ENCODE measurements at places on chromosomes 3 and 15.

DNA sequence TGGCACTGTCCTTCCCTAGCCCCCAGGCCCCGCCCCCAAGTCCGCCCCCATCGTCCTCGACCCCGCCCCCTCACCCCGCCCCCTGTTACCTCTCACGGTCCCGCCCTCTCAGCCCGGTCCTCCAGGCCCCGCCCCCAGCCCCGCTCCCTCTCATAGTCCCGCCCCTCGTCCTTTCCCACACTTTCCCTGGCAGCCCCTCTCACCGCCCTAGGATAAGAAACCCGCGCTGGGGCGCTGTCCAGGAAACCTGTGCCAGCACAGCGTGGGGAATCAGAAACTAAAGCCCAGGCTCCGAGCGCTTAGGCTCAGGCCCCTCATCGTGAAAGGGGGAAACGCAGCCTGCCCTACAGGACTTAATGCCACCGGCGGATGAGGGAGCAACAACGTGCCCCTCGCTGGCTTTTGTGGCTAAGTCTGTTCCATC lies 20.9 kb downstream of the TRPM1 start:
- DNase-seq, result peak; percentile 25

DNA sequence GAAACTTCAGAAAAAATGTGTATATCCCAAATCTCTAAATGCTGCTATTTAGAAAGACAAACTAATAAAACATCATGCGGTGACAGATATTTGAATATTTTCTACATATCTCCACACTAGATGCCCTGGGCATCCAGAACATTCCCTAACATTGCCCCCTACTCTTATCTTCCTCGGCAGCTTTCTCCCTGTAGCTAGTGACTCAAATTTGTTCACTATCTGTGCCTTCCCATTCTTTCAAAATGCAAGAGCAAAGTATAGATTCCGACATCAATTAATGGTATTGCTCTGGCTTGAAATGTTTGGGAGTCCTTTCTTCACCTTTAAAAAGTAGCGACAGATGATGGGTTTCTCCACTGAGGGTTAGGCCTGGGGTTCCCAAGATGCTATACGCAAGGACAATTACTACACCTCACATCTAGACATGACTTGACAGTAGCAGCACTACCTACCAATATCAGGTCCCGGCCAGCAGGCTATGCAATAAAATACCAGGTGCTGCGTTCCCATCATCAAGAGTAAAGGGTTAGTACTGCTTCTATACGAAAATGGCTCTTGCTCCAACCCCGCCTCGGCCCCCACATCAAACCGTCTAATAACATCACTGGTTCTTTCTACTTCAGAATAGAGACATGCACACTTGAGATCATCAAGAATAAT lies 631 bp downstream of the UBR1 start:
- peak; percentile 25 for DNase-seq

GRCh38 chr15:85456798-85457197 lies 76.4 kb downstream of the AKAP13 start:
- DNase-seq, result no peak

- no peak for DNase-seq
Measured at GRCh38 chr15:81380203-81380602, 6.2 kb upstream of the TMC3 start.

GRCh38 chr3:188362405-188362831 lies 208.5 kb downstream of the LPP start:
- DNase-seq, result no peak

DNA sequence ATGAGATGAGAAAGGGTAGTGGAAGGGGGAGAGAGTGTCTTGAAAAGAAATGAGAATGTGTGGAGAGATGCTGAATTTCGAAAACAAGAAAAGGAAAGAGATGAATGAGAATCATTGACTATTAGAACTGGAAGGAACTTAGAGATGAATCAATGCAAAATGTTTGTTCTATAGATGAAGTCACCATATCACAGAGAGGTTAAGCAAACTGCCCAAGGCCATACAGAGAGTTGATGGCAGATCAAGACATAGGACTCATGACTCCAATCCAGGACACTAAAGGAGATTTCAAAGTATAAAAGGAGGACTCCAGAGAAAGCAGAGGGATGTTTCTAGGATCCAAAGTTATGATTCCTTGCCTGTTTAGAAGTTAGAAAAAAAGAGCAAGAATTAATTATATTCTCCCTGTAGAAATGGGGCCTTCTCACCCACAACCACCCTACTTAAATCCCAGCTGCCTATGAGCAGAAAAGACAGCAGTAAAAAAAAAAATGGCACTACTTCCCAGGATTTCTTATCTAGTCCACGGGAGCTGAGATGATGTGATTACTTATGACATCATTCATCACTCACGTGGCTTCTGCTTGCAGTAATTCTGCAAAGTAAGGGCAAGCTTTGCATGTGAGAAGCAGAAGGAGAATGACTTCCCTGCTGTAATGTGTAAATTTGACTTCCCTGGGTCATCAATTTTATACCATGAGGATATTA lies 210.8 kb upstream of the MRPL3 start:
- no peak for DNase-seq

- no peak for DNase-seq
Measured at GRCh38 chr3:150636258-150636657, 33.1 kb downstream of the SELENOT start.

- DNase-seq, result no peak
Measured at GRCh38 chr15:70932397-70932796, 39.8 kb downstream of the LRRC49 start.

DNA sequence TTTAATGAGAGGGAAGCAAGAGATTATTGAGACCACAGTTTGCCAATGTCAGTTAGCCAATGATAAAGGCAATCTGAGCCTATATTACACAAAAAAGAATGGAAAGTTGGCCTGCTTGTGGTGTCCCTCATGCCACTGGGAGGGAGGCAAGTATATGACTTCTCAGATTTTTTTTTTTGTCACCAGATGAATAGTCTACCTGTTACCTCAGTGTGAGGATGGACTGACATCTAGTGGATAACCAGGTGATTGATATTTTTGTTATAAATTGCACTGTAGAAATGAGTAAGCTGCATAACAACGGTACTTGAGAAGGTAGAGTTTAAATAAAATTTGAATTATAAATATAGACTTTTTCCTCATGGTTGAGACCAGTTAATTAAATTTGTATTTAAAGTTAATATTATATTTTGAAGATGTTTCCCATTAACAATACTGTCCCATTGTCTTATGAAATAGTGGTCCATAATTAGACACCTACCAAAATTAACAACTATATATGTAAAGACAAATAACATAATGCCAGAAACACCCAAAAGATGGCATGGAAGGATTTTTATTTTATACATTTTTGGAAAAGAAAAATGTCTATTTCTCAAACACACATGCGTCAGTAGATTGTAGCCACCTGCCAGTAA lies 237.8 kb upstream of the GADL1 start:
- peak; percentile 54 for DNase-seq

- DNase-seq, result no peak
Measured at GRCh38 chr15:78388865-78389264, 48.7 kb downstream of the CRABP1 start.

DNA sequence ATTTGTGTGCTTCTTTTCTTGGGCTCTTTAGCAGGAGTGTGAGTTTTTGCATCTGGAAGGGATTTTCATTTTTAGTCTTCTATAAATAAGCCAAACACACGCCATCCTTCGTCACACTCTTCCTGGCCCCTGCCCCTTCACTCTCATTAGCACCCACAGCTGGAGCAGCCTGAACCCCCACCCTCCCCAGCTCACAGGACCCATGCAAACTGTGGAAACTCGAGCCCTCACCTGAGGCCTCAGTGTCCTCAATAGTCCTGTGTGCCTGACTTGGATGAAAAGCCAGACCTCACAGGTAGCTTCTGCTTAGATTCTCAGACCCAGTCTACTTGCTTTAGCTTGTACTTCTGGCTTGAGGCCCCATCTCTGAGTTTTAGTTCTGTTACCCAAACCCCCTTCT lies 167.9 kb downstream of the MTHFS start:
- no peak for DNase-seq

DNA sequence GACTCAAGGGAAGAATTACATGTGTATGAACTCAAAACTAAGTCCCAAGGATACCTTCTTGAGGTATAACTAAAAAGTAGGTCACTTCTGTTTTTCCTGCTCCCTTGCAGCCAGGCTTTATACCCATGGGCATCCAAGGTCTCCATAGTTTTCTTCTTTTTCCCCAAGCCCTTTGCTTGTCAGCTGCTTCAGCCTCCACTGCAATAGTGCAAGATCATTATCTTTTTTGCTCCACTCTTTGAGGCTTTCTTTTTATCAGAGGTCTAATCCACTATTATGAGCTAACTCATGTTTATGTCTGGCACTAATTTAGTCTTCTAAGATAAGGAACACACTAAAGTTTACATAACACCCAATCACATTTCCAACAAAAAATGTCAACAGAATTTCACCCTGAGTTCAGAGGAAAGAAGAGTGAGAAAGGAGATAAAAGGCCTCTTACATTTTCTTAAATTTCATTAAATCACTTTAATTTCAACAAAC lies 121.2 kb upstream of the LSAMP start:
- no peak for DNase-seq

- DNase-seq, result no peak
Measured at GRCh38 chr3:181699171-181699903, 12.4 kb upstream of the SOX2 start.

GRCh38 chr15:70954171-70954570 lies 61.5 kb downstream of the LRRC49 start:
- DNase-seq, result no peak

DNA sequence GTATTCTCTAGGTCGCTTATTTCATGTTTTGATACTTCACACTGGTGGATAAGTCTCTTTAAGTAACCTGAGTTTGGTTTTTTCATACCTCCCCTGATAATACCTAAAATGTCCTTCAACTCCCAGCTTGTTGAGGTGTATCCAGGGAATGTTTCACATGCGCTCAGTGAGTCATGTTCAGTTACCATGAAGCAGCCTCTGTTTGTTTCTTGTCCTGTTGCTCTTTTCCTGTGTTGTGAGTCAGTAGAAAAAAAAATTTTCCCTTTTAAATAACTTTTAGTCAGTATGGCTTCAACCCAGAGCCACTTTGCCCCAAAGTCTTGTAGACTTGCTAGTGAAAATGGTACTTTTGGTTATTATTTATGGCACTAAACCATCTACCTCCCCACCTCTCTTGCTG lies 278.4 kb upstream of the ZPLD1 start:
- no peak for DNase-seq

DNA sequence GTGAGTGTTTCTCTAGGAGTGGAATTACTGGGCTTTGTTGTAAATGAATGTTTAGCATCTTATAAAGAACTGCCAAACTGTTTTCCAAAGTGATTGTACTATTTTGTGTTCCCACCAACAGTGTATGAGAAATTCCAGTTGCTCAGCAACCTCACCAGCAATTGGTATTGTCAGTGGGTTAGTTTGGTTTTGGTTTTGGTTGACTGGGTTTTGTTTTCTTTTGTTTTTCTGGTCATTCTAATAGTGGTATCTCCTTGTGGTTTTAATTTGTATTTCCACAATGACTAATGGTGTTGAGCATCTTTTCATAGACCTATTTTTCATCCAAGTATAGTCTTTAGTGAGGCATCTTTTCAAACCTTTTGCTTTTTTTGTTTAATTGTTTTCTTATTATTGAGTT lies 27.1 kb downstream of the FILIP1L start:
- DNase-seq, result peak; percentile 8

DNA sequence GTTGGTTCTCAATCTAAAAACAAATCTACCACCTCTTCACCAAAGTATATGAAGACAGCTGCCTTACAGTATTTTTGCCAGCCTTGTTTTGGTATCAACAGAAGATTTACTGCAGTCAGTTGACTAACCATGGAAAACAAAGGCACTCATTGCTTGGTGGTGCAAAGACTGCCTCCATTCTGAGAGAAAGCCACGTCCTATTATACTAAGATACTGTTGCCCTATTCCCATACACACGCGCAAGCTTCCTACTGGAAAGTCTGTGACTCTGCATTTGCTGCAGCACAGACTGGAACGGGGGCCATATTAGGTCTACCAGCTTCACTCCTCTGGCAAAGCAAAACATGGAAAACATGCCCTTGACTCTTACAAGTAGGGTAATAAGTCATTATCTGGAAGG lies 18.0 kb downstream of the MTMR10 start:
- DNase-seq, result no peak

- no peak for DNase-seq
Measured at GRCh38 chr3:119763466-119763865, 18.4 kb upstream of the NR1I2 start.

- no peak for DNase-seq
Measured at GRCh38 chr3:14480207-14481017, 59.7 kb downstream of the GRIP2 start.

- no peak for DNase-seq
Measured at GRCh38 chr3:123953735-123954134, 7.3 kb downstream of the CCDC14 start.

- DNase-seq, result peak; percentile 92
Measured at GRCh38 chr3:14278265-14278798, 99.7 kb downstream of the LSM3 start.

DNA sequence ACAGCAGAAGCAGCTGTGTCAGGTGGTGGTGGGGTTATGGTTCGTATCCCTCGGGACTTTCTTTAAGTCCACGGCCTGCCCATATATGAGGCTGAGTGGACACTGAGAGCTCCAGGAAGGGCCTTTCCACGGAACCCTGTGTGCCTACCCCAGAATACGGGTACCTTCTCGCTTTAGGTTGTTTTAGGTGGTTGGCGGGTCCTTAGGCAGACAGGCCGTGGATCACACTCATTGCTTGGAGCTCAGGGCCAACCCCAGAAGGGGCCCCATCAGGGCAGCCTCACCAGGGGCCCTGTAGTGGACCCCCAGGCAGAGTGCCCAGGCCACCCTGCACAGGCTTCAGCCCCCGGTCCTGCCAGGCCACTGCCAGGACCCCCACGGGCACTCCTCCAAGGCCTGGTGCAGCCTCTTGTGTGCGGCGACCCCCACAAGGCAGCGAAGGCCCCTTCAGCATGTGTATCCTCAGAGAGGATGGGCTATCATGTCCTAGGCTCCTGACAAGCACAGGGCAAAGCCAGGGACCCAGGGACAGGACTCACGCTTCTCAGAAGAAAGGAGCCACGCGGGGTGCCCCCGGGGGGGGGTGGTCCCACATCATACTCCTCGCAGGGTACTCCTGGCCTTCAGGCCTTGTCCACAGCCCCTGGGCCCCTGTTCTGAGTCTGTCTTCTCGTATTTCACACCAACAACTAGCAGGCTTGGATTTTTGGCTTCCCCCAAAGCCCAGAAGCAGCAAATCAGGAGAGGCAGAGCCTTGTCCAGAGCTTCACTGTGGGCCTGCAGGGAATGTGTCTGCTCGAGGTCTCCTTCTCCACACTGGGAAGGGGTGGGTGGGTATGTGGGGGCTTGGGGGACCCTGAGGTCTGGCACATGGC lies 93.4 kb downstream of the LRRK1 start:
- DNase-seq, result no peak

- DNase-seq, result no peak
Measured at GRCh38 chr3:69698728-69699127, 40.5 kb upstream of the MITF start.

GRCh38 chr3:153547970-153548369 lies 385.9 kb downstream of the RAP2B start:
- DNase-seq, result no peak

- no peak for DNase-seq
Measured at GRCh38 chr15:101063212-101063611, 144.1 kb downstream of the LRRK1 start.

- DNase-seq, result no peak
Measured at GRCh38 chr3:7683426-7683825, 818.2 kb upstream of the LMCD1 start.
